ENCODE measurements at places on chromosomes 13 and 19.
A peak's percentile ranks its signal among the peaks of the same experiment; 100 is the strongest.

DNA sequence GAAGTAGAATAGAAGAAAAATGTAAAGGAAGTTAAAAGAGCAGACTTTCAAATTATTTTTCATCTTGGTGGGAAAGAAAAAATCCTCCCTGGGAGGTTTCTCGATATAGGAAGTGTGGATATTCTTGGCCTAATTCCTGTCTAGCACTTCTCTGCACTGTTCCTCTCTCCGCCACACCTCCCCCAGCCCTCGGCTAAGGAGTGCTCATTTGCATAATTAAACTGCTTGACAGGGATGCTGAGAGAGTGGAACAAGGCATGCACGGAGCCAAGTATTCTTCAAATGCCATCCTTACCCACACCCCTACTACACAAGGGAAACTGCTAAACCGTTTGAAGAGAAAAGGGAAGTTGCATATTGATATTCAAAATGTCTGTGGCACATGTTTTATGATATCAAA lies 511.0 kb upstream of the HTR2A start:
- no peak for DNase-seq

- DNase-seq: no peak
Measured at GRCh38 chr19:21101521-21102242, 19.7 kb downstream of the ZNF714 start.

DNA sequence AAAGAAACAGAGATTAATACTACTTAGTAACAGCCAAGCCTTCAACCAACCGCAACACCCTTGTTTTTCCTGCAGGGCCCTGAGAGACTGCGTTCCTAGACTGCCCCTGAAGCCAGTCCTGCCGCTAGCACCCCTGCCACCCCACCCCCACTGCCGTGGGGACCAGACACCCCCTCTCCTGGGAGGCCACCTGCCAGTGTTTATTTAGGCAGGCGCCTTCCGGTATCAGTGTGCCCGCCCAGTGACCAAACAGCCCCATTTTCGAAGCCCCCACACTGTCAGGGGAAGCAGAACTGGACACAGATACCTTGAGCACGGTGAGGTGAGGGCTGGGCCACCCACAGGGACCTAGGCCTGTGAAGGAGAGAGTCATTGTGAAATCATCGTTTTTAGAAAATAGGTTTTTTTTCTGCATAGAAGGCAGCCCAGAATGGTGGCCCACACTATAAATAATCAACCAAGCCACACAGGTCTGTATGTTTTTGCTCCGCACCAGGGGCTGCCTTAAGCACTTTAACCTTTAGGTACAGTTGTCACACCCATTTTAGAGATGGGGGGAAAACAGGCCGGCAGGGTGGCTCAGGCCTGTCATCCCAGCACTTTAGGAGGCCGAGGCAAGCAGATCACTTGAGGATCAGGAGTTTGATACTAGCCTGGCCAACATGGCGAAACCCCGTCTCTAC lies 3.5 kb upstream of the TLE5 start:
- DNase-seq: peak; percentile 38

DNA sequence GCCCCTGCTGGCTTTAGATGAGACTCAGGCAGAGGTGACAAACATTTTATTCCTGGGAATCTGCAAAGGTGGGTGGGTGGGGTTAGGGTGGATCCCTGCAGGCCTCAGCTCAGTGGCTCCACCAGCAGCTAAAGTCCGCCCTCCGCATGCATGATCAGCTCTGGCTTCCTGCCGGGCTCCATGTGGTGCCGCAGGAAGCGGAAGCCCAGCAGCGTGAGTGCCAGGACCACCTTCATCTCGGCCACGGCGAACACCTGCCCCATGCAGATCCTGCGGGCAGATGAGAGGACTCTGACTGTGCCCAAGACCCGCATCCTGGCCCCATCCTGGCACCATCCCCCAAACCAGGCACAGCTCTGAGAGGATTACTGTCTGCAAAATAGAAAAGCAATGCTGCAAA lies 26.3 kb downstream of the CYP4F2 start:
- no peak for DNase-seq

- DNase-seq: no peak
Measured at GRCh38 chr13:90686442-90686841, 661.0 kb upstream of the MIR17HG start.

DNA sequence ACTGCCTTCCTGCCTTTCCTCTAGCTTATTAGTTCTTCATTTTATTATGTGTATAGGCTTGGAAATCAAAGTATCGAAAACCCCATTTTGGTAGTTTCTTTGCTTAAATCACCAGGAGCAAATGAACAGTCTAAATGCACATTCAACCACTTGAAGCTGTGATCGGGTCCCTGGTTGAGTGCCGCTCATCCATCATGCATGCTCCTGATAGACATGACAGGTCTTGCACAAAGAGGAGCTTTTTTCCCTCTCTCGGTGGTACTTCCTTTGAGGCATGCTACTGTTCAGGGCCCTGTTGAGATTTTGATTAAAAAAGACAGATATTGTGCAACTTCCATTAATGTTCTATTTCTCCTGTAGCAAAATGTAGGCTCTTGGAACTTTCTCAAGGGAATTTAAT lies 185.8 kb downstream of the OLFM4 start:
- no peak for DNase-seq

GRCh38 chr19:6227936-6228325 lies 51.8 kb downstream of the MLLT1 start:
- no peak for DNase-seq

DNA sequence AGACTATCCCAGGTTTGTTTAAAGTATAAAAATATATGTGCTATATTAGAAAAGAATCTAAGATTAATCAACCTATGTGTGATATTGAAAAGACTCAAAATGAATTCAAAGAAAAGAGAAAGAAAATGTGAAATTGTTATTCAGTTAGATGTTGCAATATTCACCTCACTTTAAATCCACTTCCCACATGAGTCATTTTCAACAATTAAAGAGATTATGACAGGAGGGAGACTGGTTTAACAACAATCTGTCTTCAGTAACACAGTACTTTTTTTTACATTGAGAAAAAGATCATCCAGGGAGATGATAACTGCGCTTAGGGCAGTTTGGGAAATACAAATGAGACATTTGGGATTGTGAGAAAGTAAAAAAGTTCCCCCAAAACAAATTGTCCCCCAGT lies 1246.2 kb downstream of the SLITRK1 start:
- no peak for DNase-seq

Measured in NCI-H2171 (cell line).